Left cardiac atrium (tissue), 4 donors: ENCODE measurements at places on chromosomes 1 and 21.
A peak's percentile ranks its signal among the peaks of the same experiment; 100 is the strongest.

- no peak for DNase-seq
Measured at GRCh38 chr1:8747879-8748825, 69.3 kb downstream of the RERE start.

DNA sequence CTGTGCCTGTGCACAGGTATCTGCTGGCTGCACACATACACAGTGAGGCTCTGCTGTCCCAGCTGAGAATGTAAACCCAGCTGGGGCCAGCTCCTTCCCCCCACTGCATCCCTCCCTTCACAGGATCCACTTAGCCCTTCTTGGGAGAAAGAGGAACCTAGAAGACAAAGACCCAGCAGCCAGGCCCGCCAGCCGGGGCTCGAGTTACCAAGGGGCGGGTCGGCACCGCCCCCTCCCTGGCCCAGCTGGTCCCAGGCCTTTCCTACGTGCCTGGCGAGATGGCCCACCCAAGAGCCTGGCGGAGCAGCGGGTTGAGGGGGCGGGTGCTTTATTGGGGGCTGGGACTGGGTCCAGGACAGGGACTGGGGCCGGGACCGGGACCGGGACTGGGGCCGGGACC, 2.1 kb downstream of the SH3BGRL3 start:
- no peak for DNase-seq

DNA sequence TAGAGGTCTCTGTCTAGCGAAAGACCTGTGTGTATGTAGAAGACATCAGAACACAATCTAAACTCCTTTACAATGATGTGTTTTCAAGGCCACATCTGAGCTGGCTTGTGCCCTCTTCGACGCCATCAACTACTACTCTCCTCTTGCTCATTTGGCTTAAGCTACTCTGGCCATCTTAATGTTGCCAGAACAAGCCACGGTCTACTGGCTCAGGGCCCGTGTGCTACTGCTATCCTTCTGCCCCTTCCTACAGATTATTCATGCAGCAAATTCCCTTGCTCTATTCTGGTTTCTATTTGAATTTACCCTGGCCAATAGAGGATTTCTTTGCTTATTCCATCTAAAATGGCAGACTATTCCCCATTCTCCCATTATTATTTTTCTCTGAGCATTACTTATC, 121.7 kb downstream of the ZZZ3 start:
- no peak for DNase-seq

- no peak for DNase-seq
Measured at GRCh38 chr1:110857964-110858948, 14.7 kb upstream of the CD53 start.

GRCh38 chr1:20009212-20009611, 29.8 kb upstream of the PLA2G2A start:
- DNase-seq: no peak

GRCh38 chr1:17531682-17532487, 7.6 kb upstream of the ARHGEF10L start:
- DNase-seq: peak; percentile 70

DNA sequence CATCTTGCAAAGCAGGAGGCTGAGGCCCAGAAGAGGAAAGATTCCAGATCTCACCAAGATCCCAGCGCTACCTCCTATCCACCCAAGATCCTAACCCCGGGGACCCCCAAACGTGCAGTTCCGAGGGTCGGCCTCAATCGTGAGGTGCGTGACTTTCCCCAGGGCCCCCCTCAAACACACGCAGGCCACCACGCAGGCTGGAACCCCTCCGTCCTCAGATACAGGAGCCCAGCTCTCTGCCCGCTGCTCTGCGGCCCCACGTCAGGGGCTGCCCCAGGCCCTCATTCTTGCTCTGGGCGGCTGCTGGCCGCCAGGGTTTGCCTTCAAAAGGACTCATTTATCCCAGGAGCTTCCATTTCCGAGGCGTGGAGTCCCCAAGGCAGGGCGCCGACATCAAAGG, 39.9 kb downstream of the KRTAP10-1 start:
- no peak for DNase-seq

GRCh38 chr1:6825828-6826227, 40.6 kb downstream of the CAMTA1 start:
- no peak for DNase-seq

DNA sequence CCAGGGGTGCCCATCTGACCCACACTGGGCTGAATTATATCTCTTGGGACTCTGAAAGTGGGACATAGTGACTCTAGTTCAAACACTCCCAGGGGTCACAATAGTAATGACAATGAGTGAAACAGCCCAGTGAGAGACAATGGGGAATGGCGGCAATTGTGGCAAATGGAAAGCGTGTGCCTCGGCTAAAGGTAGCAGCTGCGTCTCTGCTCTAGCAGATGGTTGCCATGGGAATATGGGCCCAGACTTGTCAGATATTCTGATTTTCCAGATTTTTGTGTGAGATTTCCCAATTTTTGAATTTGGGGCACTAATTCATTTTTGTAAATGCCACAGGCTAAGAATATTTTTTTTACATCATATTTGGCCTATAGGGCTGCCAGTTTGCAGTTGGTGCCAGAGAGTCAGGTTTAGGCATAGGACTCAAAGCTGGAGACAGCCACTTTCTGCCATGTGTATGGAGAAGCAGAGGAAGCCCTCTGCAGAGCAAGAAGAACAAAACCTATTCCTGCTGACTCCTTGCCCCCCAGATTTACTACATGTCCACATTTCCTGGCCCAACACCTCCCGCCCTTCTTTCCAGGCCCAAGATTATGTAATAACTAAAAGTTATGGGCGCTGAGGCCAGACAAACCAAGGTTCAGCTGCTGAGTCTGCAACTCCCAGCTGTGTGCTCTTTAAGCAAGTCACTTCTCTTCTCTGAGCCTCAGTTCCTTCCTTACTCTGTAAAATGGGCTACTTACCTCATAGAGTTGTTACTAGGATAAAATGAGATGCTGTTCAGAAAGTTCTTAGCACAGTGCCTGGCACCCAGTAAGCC, 21.6 kb upstream of the PTP4A2 start:
- DNase-seq: no peak

- no peak for DNase-seq
Measured at GRCh38 chr1:199297887-199298286, 659.0 kb downstream of the PTPRC start.

DNA sequence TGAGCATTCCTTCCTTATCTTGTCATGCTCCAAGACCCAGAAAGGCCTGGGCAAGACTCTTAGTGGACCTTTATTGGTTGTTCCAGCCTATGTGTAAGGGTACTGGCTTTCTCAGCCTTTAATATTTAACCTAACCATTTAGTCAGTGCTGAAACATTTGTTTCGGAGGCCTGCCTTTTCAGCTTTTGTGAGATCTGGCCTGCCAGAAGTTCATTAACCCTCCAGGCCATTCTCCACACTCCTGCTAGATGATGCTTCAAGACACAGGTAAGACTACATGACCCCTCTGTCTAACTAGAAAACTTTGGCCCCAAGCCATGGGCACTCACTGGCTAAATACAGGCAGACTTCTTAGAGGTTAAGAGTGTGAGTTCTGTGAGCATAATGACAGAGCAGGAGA, 138.4 kb upstream of the ZP4 start:
- no peak for DNase-seq

GRCh38 chr1:111775966-111776365, 20.3 kb downstream of the DDX20 start:
- DNase-seq: no peak

DNA sequence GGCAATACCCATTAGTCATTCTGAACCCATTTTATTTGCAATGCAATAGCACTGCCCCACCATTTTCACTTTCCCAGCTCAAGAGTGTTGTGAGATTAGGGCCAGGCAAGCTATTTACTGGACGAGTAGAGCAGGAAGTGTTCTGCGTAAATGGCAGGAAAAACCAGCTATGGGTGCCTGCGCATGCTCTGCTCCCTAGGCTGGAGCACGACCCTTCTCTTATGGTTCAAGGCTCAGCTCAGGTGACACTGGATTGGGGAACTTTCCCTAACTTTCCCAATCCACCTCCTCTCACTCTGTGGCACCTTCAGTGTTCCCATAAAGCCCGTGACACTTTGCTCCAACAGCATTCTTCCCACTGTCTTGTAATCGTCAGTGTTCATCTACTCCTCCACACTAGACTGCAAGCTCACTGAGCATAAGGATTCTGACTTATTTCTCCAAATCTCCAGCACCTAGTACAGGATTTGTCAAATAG, 3.6 kb upstream of the MAN1A2 start:
- no peak for DNase-seq

- DNase-seq: no peak
Measured at GRCh38 chr1:184506481-184506880, 119.7 kb downstream of the C1orf21 start.

- no peak for DNase-seq
Measured at GRCh38 chr21:16597753-16598152, 868.0 kb downstream of the USP25 start.

DNA sequence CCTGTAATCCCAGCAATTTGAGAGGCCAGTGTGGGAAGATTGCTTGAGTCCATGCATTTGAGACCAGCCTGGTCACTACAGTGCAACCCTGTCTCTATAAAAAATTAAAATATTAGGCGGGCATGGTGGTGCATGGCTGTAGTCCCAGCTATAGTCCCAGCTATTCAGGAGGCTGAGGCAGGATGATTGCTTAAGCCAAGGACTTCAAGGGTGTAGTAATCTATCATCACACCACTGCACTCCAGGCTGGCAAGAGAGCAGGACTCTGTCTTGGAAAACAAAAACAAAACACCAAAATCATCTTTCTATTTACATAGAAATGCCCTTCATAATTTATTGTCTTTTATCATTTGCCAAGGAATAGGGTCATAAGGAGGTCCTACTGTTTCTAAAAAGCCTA, 1274.1 kb upstream of the NCAM2 start:
- no peak for DNase-seq

DNA sequence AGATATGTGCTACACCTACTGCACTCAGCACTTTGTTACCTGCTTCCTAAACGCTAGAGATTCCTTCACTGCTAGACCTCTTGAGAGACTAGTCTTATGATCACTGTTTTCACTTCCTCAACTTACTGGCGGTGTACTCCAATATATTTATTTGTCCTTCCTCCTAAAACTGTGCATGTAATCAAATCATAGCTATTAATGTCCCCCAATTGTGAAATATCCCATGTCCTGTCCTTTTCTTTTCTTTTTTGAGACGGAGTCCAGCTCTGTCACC, 3.4 kb downstream of the SOAT1 start:
- DNase-seq: no peak
